Caco-2 (cell line): ENCODE measurements at places on chromosomes 4 and X. TPM values are rescaled to one million over a fixed set of nuclear protein-coding genes. Genes with fewer than 3 reads are reported as not detected.

Gene ANAPC10
- 24.2 and 26.9 TPM in 2 replicates for total RNA-seq

Gene DDX53
- total RNA-seq: not detected in 2 replicates

Gene FANCB
- 8.1 and 8.8 TPM in 2 replicates for total RNA-seq

Gene PABPC5
- total RNA-seq: not detected in 2 replicates

GRCh38 chrX:48956728-48957414, 536 bp downstream of the OTUD5 start:
- DNase-seq: peak; percentile 6

DNA sequence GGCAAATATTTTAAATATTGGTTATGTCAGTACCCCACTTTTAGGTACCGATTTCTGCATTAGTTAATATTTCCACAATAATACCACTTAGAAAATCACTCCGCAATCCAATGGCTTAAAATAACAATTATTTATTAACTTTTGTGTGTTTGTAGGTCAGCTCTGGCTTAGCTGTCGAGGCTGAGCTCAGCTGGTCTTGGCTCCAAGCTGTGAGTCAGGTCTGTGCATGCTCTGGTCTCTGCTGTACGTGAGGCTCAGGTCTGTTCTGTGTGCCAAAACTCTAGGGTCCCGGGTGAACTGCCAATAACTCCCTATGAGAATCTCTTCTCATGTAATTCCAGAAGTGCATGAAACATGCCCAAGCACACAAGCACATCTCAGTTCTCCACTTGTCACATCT, 245.8 kb upstream of the GK2 start:
- DNase-seq: no peak

GRCh38 chr4:43380093-43380492, 487.6 kb downstream of the GRXCR1 start:
- no peak for DNase-seq

DNA sequence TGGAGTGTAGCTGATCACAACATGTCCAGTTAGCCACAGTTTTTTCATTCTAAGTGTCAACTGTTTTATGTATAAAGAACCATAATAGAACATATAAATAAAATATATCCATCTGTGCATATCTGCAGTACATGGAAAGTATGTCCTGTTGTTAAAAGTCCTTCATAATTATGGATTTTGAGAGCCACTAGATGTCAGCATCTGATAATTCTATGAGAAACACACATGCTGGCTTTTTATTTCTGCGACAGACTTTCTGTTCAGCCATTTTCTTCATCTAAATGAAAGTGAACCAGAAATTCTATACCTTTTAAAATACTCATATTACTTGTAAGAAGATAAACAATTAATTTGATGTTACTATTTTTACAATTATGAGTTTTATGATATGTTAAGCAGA, 251.5 kb downstream of the GPM6A start:
- no peak for DNase-seq

DNA sequence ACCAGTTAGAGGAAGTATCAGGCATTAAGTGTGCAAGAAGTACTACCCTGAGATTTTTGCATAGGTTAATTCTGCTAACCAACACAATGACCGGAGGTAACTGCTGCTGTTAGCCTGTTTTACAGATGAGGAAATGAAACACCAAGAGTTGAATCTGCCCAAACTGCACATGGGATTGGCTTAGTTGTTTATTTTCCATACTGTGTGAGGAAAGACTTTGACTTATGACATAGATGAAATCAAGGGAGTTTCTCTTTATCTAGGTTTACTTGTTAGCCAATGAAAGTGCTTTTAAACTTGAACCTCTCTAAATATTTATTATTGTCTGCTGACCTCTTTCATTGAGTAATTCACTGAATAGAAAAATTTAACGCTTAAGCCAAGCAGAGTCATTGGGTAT, 10.3 kb downstream of the GUCY1B1 start:
- no peak for DNase-seq

- DNase-seq: no peak
Measured at GRCh38 chr4:150782921-150783320, 201.0 kb downstream of the MAB21L2 start.

- DNase-seq: no peak
Measured at GRCh38 chr4:24121395-24122175, 231.7 kb upstream of the PPARGC1A start.

DNA sequence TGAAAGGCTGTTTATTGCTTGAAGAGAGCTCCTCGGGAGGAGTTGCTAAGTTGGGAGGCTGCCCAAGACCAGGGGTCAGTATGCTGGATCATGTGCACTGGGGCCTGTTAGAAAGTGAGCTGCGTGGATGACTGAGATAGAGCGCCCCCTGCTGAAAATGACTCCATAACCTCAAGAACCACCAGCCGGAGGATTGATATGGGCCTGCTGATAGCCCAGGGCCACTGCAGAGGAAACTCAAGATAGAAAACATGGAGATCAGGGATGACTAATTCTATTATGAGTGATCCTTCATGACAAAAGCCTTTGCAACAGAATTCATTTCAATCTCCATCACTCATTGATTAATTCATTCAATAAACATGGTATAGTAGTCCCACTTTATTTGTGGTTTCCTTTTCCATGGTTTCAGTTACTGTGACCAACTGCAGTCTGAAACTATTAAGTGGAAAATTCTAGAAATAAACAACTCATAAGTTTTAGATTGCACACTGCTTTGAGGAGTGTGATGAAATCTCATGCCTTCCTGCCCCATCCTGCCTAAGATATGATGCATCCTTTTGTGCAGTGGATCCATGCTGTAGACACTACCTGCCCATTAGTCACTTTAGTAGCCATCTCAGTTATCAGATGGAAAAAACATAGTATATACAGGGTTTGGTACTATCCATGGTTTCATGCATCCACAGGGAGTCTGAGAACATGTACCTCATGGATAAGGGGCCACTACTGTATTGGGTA, 126.7 kb upstream of the MBNL3 start:
- peak; percentile 69 for DNase-seq

GRCh38 chr4:74504212-74504611, 59.3 kb downstream of the AREG start:
- no peak for DNase-seq

DNA sequence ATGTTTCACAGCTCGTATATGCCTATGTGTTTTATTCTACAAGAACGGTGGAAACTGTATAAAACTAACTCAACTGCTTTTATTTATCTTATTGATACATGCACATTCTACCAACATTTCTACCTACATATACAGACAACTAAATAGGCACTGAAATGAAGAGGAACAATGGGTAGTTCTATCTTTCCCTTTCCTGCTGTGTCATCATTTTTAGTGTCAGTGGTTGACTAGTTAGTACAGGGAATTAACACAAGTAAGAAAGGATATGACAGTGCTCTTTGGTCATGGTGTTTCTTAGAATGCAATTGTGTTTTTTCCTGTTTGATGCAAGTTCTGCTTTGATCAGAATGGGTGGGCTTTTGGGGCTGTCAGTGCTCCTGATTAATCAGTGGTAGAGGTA, 293.8 kb upstream of the CTSO start:
- DNase-seq: no peak

- DNase-seq: no peak
Measured at GRCh38 chr4:153522802-153523094, 56.6 kb downstream of the TMEM131L start.

- DNase-seq: no peak
Measured at GRCh38 chrX:13000301-13000811, 25.4 kb downstream of the TMSB4X start.

DNA sequence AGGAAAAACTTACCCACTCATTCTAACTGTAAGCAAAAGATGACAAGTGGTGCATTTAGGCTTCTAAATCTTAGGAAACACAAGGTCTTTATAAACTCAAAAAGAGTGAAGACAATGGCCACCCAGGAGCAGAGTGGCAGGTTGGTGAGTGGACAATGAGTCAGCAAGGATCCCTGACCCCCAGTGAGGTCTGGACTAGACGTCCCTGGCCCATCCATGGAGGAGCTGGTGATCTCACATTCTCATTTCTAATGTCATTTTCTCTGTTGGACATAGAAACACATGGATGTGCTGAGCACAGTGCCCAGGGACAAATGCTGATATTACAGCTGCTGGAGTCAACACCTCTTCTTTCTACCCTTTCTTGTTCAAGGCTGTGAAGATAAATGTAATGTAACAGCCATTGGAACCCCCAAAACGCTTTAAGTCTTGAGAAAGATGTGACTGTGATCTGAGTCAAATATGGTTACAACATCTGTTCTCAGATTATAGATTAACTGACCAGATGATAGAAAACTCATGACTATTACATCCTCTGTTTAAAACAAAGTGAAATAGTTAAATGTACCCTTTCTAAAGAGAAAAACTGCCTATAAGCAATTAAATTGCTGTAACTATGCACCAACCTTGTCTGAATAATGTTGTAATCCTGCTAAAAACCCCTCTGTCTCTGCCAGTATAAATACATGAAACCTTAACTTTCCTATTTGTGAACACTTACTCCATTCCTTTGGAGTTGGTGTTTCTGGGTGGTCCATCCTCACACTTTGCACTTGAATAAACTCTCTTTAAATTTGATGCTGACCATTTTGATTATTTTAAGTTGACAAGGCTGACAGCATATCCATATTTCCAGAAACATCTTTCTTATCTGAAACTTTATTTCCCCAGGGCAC, 92.7 kb downstream of the USP46 start:
- no peak for DNase-seq

DNA sequence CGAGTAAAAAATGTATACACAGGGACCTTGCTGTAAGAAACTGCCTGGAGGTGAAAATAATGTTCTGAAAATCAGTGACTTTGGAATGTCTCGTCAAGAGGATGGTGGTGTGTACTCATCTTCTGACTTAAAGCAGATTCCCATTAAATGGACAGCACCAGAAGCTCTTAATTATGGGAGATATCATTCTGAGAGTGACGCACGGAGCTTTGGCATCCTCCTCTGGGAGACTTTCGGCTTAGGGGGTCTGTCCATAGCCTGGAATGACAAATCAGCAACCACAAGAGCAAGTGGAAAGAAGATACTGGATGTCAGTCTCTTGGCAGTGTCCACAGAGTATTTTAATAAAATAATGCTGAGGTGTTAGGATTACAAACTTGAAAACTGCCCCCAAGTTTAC, 129.4 kb downstream of the THOC2 start:
- no peak for DNase-seq

DNA sequence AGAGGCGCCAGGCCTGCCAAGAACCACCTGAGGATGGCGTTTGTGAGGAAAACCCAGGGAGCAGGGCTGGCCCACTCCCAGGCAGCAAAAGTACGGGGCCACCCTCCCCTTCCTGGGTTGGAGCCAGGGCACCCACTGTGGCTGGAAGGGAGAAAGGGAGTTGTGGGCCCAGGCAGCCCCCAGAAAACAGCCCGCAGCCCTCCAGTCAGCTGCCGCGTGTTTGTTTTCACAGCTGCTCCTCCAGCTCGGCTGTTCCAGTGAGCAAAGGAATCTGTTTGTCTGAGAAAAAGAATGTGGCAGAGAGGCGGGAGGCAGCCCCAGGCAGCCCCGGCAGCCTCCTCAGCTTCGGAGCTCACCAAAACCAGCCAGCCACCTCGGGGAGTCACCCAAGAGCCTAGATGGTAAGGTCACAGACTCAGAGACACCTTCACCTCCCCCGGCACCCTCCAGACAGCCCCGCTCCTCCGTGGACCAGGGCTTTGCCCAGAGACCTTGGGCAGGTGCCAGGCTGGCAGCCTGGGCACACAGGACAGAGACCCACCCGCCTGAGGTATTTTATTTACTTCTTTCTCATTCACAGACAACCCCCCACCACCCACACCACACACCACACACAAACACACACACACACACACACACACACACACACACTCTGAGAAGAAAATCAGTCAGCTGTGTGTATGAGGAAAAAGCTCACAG, 338.1 kb downstream of the BCOR start:
- DNase-seq: peak; percentile 44

DNA sequence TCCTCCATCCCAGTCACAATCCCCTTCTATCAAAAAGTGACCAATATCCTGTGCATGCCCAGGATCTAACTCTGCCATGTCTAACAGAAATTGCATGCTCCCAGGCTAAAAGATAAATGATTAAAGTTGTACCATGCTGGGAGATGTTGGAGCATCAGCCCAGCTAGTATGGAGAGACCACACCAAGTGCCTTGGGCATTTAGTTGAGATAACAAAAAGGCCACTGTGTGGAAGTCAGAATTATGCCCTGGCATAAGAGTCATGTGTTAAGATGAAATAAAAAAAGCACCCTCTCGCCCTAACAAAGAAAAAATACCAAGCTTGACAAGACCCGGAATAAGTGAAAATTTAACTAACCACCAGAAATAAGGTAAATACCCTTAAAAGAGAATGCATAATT, 155.9 kb upstream of the CENPE start:
- no peak for DNase-seq

DNA sequence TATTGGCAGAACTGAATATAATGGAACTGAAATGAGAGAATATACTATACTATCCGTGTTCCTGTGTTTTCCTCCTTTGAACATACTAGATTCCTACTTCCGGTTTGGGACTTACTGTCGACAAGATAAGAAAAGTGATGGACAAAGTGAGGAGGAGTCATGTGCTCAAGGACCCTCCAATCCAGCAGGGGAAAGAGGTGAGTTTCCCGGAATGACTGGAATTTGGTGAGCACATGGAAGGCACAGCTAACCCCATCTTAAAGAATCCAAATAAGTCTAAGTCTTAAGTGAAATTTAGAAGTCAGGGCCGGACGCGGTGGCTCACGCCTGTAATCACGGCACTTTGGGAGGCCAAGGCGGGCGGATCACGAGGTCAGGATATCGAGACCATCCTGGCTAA, 36.6 kb upstream of the SH3D19 start:
- no peak for DNase-seq

DNA sequence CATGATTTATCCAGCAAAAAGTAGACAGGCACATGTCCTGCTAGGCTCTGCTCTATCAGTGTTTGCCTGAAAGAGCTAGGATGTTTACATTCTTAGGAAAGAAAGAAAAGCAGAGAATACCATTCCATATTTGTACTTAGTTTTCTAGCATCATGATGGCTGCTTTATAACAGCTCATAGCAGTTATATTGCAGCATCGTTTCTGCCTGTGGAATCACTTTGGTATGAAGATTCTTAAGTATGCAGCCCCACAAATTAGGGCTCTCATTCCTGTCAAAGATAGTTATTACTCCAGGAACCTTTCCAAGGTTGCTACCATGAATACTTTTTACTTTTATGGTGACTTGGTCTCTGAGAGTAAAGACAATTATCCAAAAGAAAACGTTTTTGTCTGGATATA, 119.0 kb upstream of the MYOZ2 start:
- no peak for DNase-seq

GRCh38 chrX:75061701-75062100, 94.4 kb downstream of the ABCB7 start:
- no peak for DNase-seq

DNA sequence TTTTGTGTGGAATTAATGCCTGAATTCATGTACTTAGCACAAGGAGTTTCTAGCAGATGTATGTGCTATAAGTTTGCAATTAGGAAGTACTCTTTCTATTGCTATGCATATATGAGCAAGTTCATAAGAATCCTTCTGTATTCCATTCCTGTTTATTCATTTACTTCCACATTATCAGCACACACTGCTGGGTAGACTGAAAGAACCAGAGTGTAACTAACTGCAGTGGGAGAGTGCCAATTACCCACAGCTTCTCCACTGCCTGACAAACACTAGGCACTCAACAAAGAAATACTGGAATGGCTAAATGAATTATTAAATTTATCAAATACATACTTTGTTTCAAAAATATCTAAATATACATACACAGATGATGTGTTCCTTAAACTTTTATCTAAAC, 219.6 kb downstream of the CAMK2D start:
- no peak for DNase-seq
